Kidney tubule cell (primary cell): ENCODE measurements at places on chromosomes 13 and 19.

GRCh38 chr13:42099962-42100675 lies 51.7 kb downstream of the DGKH start:
- no peak for DNase-seq

- DNase-seq: no peak
Measured at GRCh38 chr13:26719356-26719945, 41.1 kb downstream of the GPR12 start.

GRCh38 chr13:97327086-97327485 lies 105.0 kb downstream of the MBNL2 start:
- no peak for DNase-seq

DNA sequence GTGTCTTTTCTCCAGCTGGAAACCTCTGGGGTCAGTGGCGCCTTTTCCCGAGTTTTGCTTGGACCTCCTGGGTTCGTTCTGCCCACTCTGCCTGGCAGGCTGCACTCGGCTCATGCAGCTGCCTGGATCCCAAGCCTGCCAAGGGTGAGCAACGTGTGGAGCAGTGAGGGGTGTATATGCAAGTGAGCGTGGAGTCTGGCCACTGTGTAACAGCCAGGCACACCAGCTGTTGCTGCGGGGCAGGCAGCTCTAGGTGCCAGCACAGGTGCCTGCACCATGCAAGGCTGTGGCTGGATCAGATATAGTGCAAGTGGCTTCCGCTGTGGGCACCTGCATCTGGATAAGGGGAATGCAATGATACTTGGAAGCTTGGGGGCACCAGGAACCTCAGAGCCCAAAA lies 699.4 kb downstream of the SLITRK1 start:
- DNase-seq: no peak

GRCh38 chr19:41637484-41637883 lies 10.6 kb upstream of the CEACAM4 start:
- no peak for DNase-seq

- no peak for DNase-seq
Measured at GRCh38 chr13:104534847-104535246, 1468.6 kb upstream of the SLC10A2 start.

DNA sequence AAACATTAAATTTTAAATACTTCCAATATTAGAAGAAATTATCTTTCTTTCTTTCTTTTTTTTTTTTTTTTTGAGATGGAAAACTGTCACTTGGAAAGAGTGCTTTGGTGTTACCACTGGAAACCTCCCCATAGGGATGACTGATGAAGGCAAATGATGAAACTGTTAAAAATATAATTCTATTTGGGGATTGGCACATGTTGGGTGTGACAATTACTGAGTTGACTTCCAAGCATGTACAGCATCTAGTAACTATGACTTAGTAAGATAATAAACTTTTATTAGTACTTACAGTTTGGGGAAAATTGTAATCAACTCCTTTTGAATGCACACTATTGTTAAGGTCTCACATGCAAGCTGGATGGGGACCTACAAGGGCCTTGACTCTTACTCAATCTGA lies 592.5 kb downstream of the KCTD12 start:
- peak; percentile 31 for DNase-seq

GRCh38 chr19:7188698-7189629 lies 105.2 kb downstream of the INSR start:
- no peak for DNase-seq

DNA sequence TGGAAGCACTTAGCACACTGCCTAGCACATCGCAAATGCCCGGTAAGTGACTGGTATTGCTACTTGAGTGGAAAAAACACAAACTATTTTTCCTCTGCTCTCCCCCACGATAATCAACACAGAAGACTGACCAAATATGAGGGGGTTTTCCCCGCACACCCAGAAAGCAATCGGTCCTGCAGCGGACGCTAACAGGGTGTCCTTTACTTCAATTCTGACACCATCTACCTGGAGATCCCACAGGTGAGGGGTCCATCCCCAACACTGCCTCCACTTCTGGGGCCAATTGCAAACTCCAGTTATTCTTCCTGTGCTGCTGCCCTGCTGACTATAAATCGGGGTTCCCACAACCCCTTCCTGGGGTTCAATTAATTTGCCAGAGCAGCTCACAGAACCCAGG lies 26.2 kb upstream of the PLEKHF1 start:
- no peak for DNase-seq

DNA sequence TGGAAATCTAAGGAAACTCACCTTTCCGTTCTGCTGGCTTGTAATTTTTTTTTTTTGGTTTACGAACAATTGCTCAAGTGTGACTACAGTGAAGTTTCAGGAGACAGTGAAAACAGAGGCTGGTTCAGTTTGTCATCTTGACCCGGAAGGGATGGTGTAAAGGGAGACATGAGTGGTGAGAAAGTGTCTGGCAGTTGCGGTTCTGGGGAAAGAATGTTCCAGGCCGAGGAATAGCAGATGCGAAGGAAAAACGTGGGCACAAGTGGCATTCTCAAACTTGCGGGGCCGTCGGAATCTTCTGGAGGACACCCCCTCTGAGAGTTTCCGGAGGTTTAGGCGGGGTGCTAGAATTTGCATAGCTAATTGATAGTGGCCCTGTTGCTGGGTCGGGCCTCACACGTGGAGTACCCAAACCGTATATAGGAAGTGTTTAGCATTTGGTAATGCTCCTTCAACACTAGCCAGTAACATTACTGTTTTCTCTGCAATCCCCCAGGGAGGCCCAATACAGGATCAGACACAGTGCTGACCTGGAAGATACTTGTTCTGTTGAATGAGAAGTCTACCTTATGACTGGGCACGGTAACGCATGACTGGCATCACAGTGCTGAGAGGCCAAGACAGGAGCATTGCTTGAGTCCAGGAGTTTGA lies 2.8 kb upstream of the TNFSF9 start:
- DNase-seq: peak; percentile 61

GRCh38 chr19:33689868-33690267 lies 68.1 kb downstream of the CHST8 start:
- DNase-seq: no peak

DNA sequence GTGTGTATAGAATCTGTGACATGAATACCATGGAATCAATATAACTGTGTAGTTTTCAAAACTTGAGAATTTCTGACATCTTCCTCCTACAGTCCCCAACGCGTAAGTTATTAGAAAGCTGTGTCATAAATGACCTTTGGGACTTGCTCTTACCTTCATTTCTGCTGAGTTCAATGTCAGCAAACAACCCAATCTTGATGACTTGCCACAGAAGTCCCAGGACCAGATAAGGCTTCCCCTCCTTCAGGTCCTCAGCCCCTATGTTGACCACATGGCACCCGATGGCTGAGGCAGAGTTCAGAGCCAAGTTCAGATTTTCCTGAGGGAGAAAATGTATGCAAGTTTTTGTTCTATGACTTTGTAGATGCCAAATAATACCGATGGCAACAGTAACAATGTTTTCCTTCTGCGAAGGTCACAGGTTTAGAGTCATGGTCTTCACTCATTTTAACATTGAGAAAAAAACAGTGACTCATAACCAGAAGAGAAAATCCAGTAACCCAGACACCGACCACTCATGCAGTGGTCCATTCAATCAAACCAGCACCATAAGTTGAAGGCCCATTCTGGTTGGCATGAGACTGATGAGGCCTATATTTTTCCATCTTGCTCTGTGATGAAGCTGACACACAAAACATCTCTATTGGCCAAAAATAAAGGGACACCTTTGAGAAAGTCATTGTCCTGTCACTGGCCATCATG lies 29.2 kb downstream of the LCP1 start:
- no peak for DNase-seq

DNA sequence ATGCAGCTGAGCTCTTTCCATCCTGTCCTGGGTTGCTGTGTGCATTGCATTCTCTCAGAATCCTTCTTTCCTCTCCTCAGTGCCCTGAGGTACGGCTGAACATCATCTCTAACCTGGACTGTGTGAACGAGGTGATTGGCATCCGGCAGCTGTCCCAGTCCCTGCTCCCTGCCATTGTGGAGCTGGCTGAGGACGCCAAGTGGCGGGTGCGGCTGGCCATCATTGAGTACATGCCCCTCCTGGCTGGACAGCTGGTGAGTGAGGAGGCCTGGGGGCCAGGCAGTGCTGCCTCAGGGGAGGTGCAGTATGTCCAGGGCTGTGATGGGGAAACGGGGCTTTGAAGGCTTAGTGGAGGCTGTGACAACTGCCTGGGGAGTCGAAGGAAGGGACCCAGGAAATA lies 29.8 kb downstream of the PPP2R1A start:
- DNase-seq: no peak

DNA sequence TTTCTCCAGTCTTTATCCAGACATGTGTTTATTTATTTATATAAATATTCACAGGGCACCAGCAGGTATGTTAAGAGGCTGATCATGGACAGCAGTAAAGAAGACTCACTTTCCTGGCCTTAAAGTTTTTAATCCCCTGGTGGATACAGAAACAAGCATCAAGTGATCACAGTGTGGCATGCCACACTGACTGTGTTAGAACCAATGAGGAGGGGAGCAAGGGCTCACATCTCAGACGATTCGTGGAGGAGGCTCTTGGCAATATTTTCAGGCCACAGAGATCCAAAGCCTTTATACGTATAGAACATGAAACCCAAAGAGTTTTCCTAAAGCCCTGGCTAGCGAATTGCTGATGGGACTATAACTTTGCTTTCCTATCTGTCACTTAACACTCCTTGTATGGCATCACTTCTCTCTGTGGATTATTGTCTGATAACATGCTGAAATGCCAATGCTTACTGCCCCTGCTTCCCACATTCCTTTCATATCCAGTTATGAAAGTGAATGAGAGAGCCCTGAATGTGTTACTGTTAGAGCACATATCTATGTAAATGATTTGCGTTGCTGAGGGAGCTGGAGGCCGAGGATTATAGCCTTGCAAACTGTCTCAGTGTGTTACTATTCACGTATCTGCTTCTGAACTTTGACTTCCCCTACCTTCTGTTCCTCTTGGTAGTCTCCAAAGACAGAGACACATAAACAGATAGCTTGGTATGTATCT lies 37.6 kb downstream of the POLR1D start:
- DNase-seq: peak; percentile 37

GRCh38 chr13:22009500-22009899 lies 338.6 kb downstream of the FGF9 start:
- DNase-seq: no peak

- DNase-seq: peak; percentile 51
Measured at GRCh38 chr19:7970716-7971448, 27.4 kb upstream of the TIMM44 start.

GRCh38 chr13:33633701-33634545 lies 184.0 kb upstream of the RFC3 start:
- DNase-seq: no peak

- DNase-seq: no peak
Measured at GRCh38 chr19:44661205-44661604, 10.1 kb upstream of the CEACAM19 start.

DNA sequence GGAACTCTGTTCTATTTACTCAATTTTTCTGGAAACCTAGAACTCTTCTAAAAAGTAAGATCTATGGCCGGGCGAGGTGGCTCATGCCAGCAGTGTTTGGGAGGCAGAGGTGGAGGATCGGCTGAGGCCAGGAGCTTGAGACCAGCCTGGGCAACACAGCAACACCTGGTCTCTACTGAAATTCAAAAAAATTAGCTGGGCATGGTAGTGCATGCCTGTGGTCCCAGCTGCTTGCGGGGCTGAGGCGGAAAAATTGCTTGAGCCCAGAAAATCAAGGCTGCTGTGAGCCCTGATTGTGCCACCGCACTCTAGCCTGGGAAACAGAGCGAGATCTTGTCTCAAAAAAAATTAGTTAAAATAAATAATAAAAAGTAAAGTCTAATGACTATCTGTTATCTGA lies 28.6 kb downstream of the F2RL3 start:
- no peak for DNase-seq

GRCh38 chr19:40590464-40591265 lies 10.5 kb upstream of the LTBP4 start:
- no peak for DNase-seq

- DNase-seq: no peak
Measured at GRCh38 chr19:35796645-35797542, 15.8 kb downstream of the PRODH2 start.

GRCh38 chr13:27283906-27284493 lies 13.4 kb downstream of the RASL11A start:
- DNase-seq: peak; percentile 40

DNA sequence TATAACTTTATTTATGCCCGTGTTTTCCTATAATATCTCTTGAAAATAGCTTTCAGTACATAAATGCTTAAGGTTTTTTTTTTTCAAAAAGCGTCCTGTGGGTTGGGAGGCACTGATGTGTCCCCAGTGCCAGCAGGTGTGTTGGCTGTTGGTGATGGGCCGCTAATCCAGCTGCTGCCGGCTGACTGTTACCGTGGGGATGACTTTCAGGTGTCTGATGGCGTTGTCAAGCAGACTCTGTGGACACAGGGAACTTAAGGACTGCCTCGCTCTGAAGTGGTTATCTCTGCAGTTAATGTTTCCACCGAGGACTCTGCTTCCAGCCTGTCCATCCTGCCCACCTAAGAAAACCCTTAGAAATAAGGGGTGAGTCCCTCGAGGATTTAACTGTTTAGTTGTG lies 94.5 kb downstream of the ANKRD10 start:
- DNase-seq: no peak

- DNase-seq: no peak
Measured at GRCh38 chr13:43472339-43472738, 314.4 kb downstream of the ENOX1 start.

DNA sequence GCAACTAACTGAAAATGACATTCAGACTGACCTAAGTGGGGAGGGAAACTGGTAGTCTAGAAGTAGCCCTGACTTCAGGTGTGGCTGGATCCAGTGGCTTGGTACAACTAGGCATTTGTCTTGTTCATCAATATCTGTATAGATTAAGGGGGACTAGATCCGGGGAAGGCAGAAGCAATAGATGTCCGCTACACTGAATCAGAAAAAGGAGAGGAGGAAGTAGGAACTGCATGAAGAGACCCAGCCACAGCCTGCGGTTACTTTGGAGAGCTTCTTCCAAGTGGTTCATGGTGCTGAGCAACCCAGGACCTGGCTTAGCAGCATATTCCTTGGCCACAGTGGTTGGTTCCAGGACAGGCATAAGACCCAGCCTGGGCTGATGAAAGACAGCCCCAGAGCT lies 9.9 kb upstream of the PRODH2 start:
- DNase-seq: no peak

DNA sequence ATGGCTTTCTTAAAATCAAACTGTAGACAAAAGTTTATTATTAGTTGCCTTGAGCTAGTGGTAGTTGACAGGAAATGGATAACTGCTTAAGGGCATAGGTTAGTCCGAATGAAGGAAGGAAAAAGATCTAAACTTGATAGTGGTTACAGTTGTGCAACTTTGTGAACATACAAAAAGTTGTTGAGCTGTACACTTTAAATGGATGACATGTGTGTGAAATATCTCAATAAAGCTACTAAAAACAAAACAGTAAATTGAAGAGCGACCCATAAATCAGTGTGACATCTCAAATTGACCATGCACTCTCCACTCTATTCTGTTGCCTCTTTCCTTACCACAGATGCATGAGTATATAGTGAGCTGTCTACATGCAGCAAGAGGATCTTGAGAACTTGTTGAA lies 1757.8 kb downstream of the PCDH9 start:
- no peak for DNase-seq

GRCh38 chr13:47638627-47639026 lies 362.4 kb downstream of the SUCLA2 start:
- no peak for DNase-seq

GRCh38 chr19:14411161-14411937 lies 7.8 kb downstream of the DDX39A start:
- no peak for DNase-seq
